G401 (cell line): ENCODE measurements at places on chromosomes 3 and 15.

GRCh38 chr3:80526153-80526552, 758.4 kb upstream of the ROBO1 start:
- no peak for DNase-seq

GRCh38 chr3:49805897-49806701, 3.0 kb downstream of the INKA1 start:
- DNase-seq, result no peak

DNA sequence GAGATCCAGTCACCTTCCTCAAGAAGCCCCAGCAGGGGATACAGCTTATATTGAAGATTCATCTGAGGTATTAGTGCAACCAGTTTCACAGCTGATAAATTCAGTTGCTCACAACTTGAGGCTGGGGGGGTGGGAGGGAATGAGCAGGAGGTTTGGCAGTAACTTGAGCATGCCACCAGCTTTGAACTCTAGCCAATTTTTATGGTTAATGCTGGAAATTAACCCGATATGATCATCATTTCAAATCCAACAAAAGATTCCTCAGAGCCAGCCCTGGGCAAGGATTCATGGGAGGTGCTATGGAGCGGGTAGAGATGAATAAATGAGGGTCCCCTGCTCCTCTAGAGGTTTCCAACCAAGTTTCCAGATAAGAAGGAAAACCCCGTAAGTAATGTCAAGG, 73.1 kb upstream of the HES1 start:
- DNase-seq, result no peak

- no peak for DNase-seq
These were observed 685 bp upstream of the FOXB1 start for GRCh38 chr15:60003243-60004008.

GRCh38 chr3:126994661-126995245, 11.8 kb downstream of the PLXNA1 start:
- DNase-seq, result peak; percentile 55

DNA sequence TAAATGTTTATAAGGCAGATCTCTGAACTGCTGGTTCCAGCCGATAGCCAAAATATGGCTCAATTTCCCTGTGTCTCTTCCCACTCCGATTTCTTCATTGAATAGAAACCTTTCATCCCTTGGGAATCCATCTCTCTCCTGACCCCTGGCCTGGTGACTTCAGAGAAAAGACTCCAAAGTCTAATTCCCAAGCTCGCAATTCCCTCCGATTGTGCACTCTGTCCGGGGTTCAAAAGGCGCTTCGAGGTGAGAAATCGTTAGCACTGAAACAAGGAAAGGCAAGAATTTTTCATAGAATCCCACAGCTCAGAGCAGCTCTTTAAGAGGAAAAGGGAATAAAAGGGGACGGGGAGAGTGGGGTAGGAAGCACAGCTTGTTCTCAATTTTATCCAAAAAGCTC, 18.4 kb upstream of the RAD18 start:
- DNase-seq, result no peak

DNA sequence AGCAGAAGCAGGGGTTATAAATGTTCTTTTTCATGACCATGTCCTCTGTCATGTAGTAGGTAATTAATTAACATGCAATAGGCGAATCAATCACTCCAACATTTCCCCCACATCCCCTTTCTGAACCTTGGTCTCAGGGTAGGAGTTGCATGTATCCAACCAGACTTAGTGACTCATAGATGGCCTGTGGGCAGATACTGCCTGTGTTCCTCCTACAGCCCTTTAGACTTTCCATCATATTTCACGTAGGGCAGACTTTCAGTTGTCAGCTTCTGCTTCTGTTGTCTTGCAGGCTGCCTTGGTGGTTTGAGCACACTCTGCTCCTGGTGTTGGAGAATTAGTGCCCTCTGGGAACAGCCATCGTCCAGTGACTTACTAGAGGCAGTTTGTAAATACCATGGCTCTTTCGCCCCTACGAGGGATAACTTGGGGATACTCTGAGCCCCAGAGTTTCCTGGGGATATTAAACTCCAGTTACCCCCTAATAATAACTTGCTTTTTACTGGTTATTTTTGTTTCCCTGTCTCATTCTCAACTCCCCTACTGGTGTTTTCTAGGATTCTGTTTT, 244.4 kb downstream of the EDEM1 start:
- DNase-seq, result no peak

DNA sequence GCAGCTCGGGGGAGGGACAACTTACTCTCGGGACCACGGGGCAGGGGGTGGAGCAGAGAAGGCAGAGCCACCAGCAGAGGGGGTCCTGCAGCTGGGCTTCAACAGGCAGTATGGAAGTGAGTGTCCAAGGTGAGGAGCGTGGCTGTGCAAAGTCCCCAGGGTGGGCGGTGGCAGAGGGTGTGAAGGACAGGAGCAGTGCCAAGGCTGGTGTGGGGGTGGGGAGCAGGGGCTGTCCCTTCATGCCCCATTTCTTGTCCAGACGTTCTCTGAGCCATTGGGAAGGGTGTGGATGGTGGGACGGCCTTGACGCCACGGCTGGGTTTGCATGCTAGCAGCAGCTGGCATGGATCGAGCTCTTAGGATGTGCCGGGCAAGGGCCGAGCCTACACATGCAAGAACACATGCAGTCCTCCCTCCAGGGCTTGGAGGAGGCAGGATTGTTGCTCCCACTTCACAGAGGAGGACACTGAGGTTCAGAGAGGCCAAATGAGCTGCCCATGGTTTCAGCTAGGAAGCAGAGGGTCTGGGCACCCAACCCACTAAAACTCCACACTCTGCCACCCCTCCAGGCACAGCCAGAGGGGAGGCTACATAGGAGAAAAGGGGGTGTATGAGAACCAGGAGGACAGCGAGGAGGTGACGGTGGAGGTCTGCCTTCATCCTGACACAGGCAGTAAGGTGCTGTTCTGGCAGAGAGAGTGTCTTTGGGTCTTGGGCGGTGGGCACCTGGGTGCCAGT, 93.6 kb downstream of the TBC1D2B start:
- DNase-seq, result no peak
